Ovary (tissue), 10 donors: ENCODE measurements at places on chromosomes 2 and 18. TPM values are rescaled to one million over a fixed set of nuclear protein-coding genes. Genes with fewer than 3 reads are reported as not detected.

DNA sequence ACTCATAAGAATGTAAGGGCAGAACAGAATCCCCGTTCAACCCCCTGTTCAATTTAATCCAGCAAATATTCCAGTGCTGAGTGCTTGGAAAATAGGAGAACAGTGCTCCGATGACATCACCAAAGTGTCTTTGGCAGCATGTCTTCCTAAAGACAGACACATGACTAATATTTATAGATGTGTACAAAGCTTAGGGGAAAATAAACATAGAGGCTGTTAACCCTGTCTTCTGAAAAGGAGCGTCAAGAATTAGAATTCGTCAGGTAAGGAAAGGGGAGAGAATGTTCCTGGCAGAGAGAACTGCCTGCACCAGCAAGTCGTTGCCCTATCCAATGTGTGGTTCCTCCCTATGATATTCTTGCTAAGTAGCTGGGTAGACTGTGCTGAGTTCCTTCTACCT, 72.7 kb downstream of the PLB1 start:
- no peaks in the 10 kb centered on the region for H3K4me1 ChIP-seq
- H3K36me3 ChIP-seq = no peaks in the 10 kb centered on the region
- H3K27me3 ChIP-seq = no peaks in the 10 kb centered on the region
- no peak overlapping the region for H3K4me3 ChIP-seq
- no peak for DNase-seq

DNA sequence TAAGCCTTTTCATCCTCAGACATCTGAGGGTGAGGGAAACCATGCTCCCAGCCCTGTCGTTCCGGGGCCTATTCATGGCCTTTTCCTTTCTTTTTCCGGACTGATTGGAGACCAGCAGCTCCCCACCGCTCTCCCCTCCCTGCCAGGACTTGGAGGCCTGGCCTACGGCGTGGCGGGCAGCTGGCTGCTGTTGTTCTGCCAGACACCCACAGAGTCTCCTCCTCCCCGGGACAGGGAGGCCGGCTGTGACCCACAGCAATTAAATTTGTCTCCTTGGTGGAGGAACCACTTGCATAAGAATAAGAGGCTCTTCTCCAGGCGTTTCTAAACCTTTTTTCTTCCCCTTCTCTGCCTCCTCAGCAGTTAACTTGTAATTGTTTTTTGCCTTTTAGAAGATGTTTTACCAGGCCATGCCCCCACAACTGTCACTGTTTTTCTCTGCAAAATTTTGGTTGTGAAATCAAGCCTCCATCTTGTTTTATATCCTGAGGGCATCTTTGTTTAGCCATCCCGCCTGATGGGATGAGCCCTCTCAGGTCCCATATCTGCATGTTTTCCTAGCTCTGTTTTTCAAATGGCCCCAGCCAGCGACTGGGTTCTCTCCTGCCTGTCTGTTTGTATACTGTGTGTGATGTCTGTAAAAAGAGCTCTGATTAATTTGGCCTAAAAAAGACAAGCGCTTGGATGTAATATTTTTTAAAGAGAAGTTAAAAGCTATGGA, 1060.0 kb upstream of the DDX18 start:
- H3K4me1 ChIP-seq = no peaks in the 10 kb centered on the region
- no peak overlapping the region for H3K27ac ChIP-seq

DNA sequence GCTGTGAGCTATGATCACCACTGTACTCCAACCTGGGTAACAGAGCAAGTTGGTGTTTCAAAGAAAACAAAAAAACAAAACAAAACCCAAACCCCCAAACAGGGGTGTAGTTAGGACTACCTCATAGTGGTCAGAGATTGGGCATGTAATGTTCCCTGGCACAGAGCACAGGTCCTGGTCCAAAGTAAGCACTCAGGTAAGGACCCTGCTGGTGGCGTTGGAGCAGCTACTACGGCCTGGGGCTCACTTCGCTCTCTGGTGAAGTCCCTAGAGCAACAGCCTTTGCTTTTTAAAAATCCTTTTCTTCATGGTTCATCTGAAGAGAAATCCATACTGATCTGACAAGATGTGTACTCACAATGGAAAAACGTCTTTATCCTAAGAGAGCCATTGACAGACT, 130.4 kb downstream of the ZNF236 start:
- H3K36me3 ChIP-seq = no peaks in the 10 kb centered on the region
- no peak overlapping the region for H3K27ac ChIP-seq
- H3K27me3 ChIP-seq = no peaks in the 10 kb centered on the region
- no peak for DNase-seq

DNA sequence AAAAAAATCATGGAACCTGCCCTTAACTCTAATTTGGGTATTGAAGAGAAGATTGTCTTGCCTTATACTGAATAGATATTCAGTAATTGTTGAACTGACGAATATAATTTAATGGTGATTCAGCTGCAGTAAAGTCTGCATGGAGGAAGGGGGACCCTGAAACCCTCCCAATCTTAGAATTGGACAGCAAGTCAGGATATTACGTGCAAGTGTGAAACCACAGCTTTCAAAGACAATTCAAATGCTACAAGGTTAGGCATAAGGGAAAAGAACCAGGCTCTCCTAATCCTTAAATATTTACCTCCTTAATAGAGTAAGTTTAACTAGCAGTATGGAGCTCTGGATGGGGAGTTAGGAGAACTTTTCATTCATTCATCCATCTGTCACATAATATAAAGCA, 226.9 kb upstream of the TNP1 start:
- H3K27me3 ChIP-seq = no peaks in the 10 kb centered on the region
- H3K4me3 ChIP-seq = no peak overlapping the region
- no peak overlapping the region for H3K27ac ChIP-seq
- H3K4me1 ChIP-seq = no peaks in the 10 kb centered on the region
- DNase-seq = no peak

DNA sequence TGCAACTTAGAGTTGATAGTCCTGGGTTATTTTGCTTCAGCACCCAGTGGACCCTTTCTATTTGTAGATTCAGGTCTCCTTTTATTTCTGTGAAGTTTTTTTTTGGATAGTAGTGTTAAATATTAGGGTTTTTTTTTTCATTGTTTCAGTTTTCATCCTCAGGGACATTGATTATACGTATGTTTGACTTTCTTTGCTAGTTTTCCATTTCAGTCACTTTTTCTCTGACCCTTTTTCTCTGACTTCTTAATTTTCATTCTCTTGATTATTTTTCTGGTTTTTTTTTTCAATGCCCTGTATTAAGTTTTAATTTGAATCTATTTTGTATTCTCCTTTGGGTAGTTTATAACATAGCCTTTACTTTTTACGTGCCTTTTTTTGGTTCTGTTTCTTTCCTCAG, 79.4 kb downstream of the AGPS start:
- no peak overlapping the region for H3K27ac ChIP-seq
- no peak for DNase-seq
- H3K4me3 ChIP-seq = no peak overlapping the region
- no peaks in the 10 kb centered on the region for H3K4me1 ChIP-seq

- H3K36me3 ChIP-seq = no peaks in the 10 kb centered on the region
- no peak for DNase-seq
- H3K27me3 ChIP-seq = no peaks in the 10 kb centered on the region
- H3K4me1 ChIP-seq = peaks cover 3% of the 10 kb centered on the region
These were observed 49.1 kb downstream of the CYP1B1 start for GRCh38 chr2:38026846-38027245.

- no peaks in the 10 kb centered on the region for H3K36me3 ChIP-seq
- H3K27me3 ChIP-seq = no peaks in the 10 kb centered on the region
- DNase-seq = no peak
- no peak overlapping the region for H3K4me3 ChIP-seq
These were observed 190.6 kb downstream of the MYCN start for GRCh38 chr2:16130906-16131400.

DNA sequence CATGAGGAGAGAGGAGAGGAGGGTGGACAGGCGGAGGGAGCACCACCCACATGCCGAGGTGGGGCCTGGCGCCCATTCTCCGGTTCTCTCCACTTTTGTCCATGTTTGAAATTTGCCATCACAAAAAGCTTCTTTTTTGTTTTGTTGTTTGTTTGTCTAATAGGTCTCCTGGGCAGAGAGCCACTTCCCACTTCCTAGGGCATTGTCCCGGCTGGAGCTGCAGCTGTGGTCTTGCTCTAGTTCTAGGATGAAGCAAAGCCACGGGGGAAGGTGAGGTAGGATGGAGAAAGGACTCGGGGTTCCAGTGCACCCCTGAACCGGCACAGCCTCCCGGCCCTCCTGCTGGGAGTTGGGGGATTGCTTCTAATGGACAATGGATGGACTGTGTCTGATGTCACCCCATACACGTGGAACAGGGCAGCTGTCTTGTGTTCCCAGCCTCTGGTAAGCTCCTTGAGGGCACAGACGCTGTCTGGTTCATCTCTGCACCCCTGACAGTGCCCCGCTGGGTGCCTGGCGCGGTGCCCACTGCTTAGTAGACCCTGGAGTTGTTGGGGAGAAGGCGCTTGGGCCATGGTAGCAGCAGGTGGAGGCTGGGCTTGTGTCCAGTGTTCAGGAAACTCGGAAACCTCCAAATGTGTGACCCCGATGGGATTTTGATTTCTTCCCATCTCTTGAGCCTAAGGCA, 278.4 kb downstream of the NDUFA10 start:
- H3K27me3 ChIP-seq = no peaks in the 10 kb centered on the region
- no peak for DNase-seq
- peaks cover 3% of the 10 kb centered on the region for H3K4me1 ChIP-seq
- H3K27ac ChIP-seq = no peak overlapping the region
- no peak overlapping the region for H3K4me3 ChIP-seq

DNA sequence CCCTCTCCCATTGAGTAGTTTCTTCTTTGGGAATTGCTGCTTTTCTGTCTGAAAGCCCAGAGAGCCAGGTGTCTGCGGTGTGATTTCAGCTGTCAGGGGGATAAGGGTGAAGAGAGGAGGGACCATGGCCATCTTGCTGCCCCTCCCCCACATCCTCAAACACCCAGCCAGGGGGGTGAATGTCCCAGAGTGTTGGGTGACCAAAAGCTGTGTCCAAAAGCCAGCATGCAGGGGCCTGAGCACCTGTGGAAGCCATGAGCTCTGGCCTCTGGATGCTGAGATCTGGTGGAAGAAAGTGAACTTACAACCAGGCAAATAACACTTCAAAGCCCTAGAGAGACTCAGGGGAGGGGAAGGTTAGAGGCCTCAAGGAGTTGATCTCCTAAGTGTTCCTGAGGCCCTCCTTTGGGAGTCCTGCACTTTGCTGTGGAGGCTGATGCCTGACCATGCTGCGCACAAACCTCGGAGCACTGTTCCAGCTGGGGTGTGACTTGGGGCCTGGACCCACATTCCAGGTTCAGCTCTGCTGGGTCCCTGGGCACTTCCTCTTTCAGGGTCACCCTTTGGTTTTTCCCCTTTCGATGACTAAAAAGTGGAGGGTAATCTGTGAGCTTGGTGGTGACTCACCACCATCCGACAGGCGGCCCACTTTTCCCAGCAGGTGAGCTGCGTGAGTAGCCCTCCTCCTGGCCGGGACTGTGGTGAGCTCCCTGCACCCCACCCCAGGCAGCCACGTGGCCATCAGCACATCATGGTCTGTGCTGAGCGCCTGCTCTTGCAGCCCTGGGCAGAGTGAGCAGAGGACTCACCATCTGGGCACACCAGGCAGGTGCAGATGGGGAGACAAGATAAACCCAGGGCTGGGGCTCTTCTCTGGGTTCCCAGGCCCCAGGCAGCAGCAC, 66.8 kb upstream of the FOSL2 start:
- no peaks in the 10 kb centered on the region for H3K36me3 ChIP-seq
- peak overlapping the region; percentile 77 for H3K27ac ChIP-seq
- H3K4me3 ChIP-seq = no peak overlapping the region
- H3K4me1 ChIP-seq = peaks cover 36% of the 10 kb centered on the region

DNA sequence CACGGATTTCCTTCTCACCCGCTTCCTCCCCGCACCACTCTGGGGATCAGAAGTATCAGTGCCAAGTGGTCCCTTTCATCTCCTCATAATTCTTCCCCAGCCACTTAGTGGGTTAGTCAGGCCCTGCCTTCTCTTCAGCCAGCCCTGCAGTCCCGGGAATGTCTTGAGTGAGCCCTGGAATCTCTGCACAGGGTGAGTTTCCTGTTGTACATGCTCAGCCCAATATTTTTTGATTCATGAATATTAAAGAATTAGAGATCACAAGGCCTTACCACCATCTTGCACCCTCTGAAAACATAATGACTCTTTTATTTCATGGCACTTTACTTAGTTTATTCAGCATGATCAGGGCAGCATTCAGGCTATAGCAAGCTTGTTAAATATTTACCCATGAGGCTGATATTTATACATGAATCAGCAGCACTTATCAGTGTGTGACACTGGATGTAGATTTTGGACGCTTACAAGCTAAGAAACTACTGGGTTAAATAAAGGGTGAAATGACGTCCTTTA, 159.4 kb upstream of the FOSL2 start:
- DNase-seq = no peak
- peak overlapping the region; percentile 22 for H3K27ac ChIP-seq
- no peak overlapping the region for H3K4me3 ChIP-seq
- H3K27me3 ChIP-seq = no peaks in the 10 kb centered on the region
- peaks cover 13% of the 10 kb centered on the region for H3K4me1 ChIP-seq

ASB1 gene
- 32.5 TPM for total RNA-seq
